ENCODE measurements at places on chromosomes 16 and 17.

- no peak for DNase-seq
These were observed 204.8 kb downstream of the CDH8 start for GRCh38 chr16:61831351-61831917.

- peak; percentile 58 for DNase-seq
These were observed 725 bp upstream of the CACNA1H start for GRCh38 chr16:1152123-1152638.

DNA sequence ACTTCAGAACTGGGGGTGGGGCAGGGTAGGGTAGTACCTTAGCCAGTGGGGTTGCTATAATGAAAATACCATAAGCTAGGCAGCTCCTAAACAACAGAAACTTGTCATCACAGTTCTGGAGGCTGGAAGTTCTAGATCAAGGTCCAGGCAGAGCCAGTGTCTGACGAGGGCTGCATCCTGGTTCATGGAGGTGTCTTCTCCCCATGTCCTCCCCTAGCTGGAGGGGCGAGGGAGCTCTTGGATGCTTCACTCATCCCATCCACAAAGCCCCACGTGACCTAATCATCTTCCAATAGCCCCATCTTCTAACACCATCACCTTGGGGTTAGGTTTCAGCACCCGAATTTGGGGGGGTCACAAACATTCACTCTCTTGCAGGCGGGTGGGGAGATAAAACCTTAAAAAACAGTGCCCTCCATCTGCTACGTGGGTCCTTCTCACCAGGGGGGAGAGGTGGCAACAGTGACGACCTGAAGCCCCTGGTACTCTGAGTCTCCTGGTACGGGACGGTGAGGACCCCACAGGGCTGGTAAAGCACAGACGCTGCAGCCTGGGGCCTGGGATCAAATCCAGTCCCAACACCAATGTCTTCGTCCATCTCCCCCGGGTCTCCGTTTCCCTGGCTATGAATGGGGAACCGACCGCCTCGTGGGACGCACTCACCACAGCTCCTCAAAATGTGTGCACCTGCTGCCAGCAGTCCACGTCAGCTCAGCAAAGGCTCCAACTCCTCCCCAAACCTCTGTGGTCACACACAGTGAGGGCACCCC, 22.8 kb downstream of the RAB40B start:
- DNase-seq, result no peak

- no peak for DNase-seq
These were observed 93.3 kb downstream of the BCAS3 start for GRCh38 chr17:60770946-60771422.

DNA sequence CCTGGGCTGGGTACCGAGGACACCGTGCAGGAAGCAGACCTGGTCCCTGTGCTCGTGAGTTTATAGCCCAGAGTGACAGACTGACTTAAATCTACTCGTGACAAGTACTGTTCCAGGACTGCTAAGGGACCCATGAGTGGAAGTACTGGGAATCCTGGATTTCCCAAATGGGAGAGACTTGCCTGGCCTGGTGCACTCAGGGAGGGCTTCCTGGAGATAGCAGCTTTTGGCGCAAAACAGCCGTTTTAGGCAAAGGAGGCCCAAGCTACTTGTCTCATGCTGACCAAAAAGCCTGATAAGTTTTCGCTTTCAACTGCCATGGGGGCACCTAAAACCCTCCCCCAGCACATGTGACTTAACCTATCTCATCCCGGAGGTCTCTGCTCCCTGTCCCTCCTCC, 51.4 kb downstream of the ATP2C2 start:
- no peak for DNase-seq

DNA sequence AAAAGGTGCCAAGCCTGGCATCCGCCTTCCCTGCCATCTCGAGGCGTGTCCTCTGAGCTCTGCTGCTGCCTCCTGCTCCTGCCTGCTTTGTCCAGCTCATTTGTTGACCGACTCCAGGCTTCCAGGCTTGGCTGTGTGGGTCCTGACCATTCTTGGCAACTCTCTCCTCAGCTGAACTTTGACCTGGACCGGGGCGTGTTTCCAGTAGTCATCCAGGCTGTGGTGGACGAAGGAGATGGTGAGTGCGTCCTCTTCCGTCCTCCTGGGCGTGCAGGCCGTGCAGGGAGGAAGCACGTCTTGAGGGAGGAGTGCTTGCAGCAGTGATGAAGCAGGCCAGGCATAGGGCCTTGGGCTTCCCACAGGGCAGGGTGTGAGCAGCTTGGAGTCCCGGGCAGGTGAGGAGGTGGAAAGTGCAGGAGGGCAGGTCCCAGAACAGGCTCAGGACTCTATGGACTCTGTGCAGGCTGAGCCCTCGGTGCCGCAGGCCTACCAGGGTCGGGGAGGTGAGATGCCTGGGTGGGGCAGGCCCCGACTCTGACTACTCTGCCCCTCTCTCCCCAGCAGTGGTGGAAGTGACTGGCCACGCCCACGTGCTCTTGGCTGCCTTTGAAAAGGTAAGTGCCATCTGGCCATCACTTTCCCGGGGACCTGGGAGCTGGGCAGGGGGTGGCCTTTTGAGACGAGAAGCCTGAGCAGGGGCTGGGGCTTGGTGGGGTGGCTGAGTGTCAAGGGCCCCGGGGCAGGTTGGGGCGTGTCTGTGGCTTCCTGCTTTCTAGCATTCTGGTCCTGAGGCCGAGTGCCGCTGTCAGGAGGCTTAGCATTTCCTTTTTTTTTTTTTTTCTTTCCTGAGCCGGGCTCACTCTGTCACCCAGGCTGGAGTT, 28.6 kb upstream of the NUDT16L1 start:
- DNase-seq, result no peak

DNA sequence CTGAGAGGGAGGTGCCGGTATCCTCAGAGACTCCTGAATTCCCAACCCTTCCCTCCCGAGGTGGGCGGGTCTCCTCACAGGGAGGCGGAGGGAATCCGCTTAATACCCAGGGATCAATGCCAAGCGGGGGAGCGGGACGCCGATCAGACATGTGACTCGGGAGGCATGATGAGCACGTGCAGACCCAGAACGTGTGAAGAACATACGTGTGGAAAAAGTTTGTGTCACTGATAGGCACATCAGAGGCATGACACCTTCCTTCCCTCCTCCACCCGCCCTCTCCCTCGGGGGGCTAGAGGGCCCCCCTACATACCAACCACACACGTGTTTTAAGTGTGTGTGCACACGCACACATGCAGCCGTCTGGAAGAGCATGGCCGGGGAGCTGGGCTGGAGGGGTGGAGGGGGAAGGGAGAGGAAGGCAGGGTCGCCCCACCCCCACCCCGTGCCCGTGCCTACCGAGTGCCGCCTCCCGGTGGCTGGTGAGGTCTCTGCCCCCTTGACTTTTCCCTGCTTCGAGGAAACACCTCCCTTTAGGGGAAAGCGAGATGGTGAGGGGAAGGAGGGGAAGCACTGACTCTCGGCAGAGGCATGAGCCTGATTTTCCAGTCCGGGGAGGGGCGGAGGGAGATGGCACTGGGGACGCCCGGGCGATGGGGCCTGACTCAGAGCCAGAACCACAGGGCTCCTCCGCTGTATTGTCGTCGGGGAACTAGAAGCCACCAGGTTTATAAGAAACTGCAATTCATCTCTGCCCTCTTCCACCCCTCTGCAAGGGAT, 12.1 kb upstream of the TBX21 start:
- DNase-seq, result no peak

DNA sequence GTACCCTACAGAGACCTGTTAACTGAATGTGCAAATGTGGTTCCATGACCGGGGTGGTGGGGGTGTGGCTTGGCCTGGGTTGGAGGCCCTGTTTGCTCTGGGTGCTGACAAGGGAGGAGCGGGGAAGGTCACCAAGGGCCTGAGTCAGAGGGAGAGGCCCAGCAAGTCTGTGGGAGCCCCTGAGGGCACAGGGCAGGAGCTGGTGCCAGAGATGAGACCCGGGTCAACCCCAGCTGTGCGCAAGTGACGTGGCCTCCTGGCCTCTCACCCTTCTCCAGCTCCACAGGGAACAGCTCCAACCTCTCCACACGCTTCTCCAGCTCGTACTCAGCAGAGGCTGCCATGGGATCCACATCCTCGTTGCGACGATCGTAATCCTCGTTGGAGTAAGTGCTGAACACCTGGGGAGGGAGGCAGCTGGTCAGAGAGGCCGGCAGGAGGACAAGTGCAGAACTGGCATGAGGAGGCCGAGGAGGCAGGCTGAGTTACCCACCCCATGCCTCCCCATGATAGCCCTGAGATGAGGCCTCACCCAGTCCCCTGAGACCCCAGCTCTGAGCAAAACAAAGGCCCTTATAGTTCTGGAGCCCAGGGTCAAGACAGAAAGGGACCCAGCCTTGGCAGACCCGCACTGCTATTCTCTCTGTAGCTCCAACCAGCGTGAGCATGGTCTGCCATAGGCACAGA, 5.5 kb downstream of the PPP1R9B start:
- no peak for DNase-seq

All from germinal center (tissue), 1 donor.